Renal cortical epithelial cell (primary cell): ENCODE measurements at places on chromosomes 12 and 14. TPM values are rescaled to one million over a fixed set of nuclear protein-coding genes. Genes with fewer than 3 reads are reported as not detected.
A peak's percentile ranks its signal among the peaks of the same experiment; 100 is the strongest.

BICDL1 gene
- total RNA-seq, result 9.2 and 15.5 TPM in 2 replicates

KLRC1 gene
- 0.05 and 0.35 TPM in 2 replicates for total RNA-seq

PRR4 gene
- 1.4 and 2.3 TPM in 2 replicates for total RNA-seq

CCDC177 gene
- not detected in 2 replicates for total RNA-seq

PTGER2 gene
- total RNA-seq, result 8.7 and 41.3 TPM in 2 replicates

IL22 gene
- total RNA-seq, result not detected in 2 replicates

CLEC1B gene
- not detected in 2 replicates for total RNA-seq

GLIPR1L1 gene
- not detected in 2 replicates for total RNA-seq

CD163 gene
- total RNA-seq, result not detected in 2 replicates

- peak; percentile 65 for DNase-seq
Observed at GRCh38 chr12:19390051-19390598, 49.2 kb upstream of the AEBP2 start.

DNA sequence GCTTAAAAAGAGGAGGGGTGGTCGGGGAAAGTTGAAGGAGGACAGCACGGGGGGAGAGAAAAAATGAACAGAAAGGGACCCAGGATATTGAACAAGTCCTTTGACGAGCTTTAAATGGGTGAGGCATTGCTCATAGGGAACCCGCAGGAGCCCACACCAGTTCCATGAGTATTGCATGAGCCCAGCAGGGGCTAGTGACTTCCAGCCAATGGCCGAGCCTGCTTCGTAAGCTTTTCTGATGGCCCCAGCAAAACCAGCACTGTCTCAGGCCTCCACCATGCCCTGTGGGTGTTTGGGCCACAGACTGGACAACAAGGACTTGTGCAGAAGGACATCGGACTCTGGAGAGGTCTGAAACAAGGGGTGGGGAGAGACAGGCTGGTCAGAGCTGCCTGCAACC, 109.5 kb downstream of the ZFP36L1 start:
- DNase-seq, result no peak

DNA sequence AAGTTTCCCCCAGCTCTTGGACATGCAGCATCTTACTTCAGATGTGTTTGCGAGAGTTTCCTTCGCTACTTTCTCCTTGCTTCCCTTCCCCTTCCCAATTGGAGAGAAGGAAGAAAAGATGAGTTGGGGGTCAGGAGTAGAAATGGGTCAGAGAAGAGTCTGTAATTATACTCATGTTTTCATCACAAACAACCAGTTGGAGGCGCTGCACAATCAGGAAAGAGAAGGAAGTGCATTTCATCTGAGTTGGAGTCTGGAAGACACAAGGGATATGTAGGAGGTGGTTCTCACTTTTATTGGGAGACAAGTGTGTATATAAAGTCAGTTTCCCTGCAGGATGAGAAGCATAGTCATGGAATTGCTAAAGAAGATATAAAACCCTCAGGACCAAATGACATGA, 31.3 kb upstream of the VSX2 start:
- no peak for DNase-seq

DNA sequence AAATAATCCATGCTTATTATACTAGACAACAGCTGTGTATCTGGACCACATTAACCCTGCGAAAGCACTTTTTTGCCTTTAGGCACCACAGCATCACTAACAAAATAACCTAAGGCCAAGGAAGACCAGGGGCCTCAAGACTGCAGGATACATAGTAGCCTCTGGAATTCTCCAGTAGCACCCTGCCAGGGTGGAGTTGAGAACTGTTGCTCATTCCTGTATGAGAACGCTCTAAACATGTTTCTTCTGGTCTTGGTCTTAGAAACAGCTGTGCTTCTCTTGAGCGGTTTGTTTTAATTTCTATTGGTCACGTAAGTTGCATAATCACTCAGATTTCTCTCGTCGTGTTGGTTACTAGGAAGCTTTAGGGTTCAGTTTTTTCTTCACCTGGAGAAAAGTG, 7.9 kb downstream of the B4GALNT3 start:
- DNase-seq, result no peak

GRCh38 chr14:26598081-26598671, 343 bp upstream of the NOVA1 start:
- peak; percentile 85 for DNase-seq

GRCh38 chr12:111664961-111665865, 20.5 kb downstream of the BRAP start:
- no peak for DNase-seq

- no peak for DNase-seq
Observed at GRCh38 chr12:64445490-64445889, 6.4 kb upstream of the TBK1 start.

GRCh38 chr12:123134271-123134671, 16.6 kb downstream of the PITPNM2 start:
- peak; percentile 80 for DNase-seq

DNA sequence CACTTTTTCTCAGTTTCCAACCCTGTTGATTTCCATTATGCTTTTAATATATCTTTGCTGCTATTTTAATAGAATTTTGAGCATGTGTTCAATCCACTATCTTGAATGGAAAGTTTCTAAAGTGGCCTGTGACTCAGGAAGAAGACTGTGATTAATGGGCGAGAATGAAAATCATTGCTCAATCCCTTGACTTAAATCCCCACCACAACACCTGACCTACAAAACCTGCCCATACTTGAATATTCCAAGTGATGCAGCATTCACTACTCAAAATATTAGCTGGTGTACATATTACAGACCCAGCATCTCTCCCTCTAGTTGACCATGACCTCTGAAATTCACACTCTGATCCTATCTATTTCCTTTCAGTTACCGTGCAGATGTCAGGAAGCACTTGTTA, 1.3 kb upstream of the OAS3 start:
- DNase-seq, result peak; percentile 63

- DNase-seq, result no peak
Observed at GRCh38 chr12:102430661-102431060, 49.7 kb downstream of the IGF1 start.

- no peak for DNase-seq
Observed at GRCh38 chr12:48788524-48788853, 400 bp downstream of the ADCY6 start.

DNA sequence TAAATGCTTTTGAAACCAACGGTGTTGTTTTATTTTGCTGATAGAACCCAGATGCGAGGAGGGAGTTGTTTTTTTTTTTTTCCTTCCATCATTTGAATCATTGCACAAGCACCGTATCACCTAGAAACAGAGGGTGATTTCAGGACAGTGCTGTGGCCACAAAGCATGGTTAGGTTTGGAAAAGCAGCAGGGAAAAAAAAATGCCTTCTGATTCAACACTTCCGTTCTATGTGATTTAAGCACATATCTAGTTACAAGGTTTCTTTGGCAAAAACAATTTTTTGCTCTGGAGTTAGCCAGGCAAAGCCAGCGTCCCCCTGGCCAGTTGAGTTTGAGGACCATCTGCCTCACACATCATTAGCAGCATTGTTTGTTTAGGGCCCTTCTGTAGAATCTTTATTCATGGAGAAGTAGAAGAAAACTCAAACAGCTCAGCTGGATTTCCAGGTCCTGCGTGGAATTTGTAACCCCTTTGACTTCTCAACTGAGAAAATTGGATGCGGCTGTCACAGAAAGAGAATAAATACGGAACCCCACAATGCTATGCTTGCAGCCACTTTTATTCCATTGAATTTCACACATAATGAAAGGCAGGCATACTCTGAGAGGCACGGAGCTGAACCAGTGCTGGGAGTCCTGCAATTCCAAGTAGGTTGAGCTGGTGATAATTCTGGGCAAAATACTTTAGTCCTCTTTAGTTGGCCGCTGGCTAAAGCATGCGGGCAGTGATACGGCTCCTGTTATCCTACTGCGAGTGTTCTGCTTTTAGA, 17.0 kb upstream of the WNT5B start:
- DNase-seq, result peak; percentile 90
